NCI-H2081 (cell line): ENCODE measurements at places on chromosomes 1 and 21.

DNA sequence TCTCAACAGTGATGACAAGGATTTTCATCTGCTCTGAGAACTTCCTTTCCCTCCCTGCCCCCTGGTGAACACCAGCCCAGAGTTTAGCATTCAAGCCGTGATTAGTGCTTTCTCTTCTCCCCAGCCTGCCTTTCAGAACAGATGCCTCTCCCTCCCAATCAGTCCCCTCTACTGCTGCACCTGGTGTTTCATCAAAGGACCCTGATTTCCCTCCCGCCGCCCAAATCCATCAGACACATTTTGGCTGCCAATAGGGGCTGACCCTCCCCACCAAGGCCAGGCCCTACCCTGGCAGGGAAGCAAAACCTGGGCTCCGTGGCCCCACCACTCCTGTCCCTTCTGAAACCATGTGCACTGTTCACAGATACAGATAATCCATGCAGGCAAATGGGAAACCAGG is 34.0 kb upstream of the KLHDC7A start:
- no peak for DNase-seq

DNA sequence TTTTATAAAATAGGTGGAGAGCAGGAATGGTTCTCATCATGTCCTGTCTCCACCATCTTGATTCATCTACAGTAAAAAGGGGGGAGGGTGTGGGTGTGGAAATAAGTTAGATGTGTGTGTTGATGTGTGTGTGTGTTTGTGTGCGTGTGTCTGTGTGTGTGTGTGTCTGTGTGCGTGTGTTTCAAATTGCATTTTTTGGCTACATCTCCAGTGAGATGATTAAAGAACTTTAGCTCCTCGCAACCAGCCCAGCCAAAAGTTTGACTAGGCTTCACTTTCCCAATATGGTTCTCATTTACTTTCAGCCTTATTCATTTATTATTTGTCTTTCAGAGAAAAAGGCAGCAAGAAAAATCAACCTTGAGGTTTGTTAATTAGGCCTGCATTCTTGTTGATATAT is 14.7 kb upstream of the HAO2 start:
- no peak for DNase-seq

DNA sequence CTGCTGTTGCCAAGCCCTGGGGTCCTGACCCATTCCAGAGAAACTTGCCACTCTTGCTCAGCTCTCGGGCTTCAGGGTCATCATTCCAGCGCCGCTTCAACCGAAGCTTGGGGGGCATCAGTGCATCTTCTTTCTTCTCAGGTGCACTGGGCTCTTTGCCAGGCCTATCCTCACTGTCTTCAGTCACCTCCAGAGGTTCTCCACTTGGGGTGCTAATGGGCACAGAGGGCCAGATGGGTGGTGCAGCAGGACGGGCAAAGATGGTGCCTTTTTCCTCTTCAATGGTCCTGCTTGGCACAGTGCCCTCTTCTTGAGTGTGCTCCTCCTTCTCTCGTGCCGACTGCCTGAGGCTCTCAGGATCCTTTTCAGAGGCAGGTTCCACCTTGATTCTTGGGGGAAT is 13.3 kb downstream of the ETV3 start:
- no peak for DNase-seq

- DNase-seq, result no peak
Observed at GRCh38 chr1:156225677-156226014, 12.8 kb downstream of the PMF1 start.

GRCh38 chr1:181595234-181595633 is 111.9 kb downstream of the CACNA1E start:
- DNase-seq, result no peak

DNA sequence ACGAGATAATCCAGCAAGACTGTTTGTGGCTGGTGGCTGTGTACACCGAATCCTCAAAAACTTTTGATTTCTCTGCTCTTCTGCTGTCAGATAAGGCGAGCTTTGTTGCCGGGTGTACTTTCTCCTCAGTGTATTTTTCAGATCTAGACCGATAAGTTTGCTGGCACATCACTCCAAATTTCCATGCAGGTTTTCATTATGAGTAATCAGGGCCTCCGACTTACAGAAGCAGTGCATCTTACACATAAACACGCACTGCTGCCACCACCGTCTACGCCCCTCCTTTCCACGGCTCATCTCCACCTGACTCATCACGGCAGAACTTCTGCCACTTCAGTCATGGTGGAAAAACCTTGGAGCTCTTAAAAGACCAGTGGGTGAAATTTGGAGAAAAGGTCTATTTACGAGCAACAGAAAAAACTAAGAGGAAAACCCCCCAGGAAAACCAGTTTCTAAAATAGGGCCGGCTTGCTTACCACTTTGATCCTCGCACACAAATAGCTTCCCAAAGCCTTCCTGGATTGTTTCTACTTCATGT is 7.7 kb downstream of the ZBTB21 start:
- DNase-seq, result no peak

DNA sequence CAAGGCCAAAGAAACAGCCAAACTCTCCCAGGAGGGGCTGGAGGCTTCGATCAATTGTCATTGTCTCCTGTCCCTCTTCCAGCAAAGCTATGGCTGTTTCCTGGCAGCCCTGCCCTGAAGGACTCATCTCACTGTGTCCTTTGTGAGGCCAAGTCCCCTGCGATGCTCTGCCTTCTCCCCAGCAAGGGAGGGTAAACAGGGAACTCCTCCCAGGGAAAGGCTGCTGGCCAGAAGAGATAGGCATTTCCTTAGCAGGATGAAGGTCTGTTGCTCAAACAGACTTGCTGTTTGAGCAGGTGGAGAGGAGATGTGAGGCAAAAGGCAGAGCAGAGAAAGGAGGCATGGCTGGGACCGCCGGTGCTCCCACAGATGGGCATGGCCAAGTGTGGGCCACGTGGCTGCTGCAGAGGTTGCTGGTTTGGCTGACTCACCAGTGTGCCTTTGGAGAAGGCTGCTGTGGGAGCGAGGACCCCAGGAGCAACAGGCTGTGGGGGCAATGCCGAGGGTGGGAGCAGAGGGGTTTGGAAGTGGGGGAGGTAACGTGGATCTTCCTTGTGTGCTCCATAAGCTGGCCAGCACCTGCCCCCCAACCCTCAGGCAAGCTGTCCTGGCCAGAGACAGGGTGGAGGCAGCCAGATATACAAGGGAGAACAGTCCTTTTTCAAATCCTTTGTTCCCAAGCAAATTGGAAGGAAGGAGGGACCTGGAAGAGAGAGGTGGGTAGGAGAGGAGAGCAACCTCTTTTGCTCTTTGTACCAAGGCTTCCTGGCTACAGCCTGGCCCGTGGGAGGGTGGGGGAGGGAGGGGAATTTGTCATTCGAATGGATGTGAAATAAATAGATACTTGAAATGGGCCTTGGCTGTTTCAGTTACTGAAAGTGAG is 449.8 kb downstream of the SIPA1L2 start:
- no peak for DNase-seq

DNA sequence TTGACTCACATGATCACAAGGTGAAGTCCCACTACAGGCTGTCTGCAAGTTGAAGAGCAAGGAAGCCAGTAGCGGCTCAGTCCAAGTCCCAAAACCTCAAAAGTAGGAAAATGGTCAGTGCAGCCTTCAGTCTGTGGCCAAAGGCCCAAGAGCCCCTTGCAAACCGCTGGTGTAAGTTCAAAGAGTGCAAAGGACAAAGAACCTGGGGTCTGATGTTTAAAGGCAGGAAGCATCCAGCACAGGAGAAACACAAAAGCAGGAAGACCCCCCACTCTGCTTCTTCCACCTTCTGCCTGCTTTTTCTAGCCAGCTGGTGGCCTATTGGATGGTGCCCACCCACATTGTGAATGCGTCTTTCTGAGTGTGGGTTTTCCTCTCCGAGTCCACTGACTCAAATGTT is 2222.6 kb downstream of the MRPL39 start:
- DNase-seq, result no peak

- no peak for DNase-seq
Observed at GRCh38 chr1:245054507-245055270, 100.1 kb upstream of the KIF26B start.
